NCI-H1417 (cell line): ENCODE measurements at places on chromosomes 2 and 18.

GRCh38 chr2:232873292-232873908 is 3.3 kb downstream of the SNORC start:
- no peak for DNase-seq

GRCh38 chr18:25102662-25103061 is 249.3 kb downstream of the ZNF521 start:
- DNase-seq, result no peak

- no peak for DNase-seq
Observed at GRCh38 chr18:28208268-28208667, 31.3 kb upstream of the CDH2 start.

DNA sequence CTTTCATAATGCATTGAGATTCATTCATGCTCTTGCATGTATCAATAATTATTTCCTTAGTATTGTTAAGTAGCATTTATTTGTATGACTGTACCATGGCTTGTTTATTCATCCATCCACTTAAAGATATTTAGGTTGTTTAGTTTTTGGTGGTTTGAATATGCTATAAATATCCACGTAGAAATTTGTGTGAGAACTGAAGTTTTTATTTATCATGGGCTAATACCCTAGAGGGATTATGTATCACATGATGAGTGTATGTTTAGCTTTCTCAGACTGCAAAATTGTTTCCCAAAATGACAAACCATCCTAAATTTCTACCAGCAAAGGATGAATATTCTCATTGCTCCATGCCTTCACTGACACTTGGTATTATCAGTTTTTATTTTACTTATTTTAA is 55.2 kb downstream of the CSRNP3 start:
- DNase-seq, result no peak

DNA sequence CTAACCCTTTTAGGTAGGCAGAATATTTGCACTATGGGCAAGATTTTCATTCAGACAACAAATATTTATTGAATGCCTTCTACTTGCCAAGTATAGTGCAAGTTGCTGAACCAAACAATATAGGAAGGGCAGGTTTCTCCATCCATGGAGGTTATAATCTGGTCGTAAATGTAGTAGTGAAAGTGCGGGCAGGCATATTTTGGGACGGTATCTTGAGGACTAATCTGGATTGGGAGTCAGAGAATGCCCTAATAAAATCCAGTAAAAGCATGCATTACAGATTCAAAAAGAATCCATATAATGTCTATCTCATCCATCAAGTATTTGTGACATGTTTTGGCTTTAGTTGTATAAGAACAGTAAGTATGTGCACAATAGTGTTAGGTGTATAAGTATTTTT is 1.7 kb upstream of the NDUFV2 start:
- no peak for DNase-seq

DNA sequence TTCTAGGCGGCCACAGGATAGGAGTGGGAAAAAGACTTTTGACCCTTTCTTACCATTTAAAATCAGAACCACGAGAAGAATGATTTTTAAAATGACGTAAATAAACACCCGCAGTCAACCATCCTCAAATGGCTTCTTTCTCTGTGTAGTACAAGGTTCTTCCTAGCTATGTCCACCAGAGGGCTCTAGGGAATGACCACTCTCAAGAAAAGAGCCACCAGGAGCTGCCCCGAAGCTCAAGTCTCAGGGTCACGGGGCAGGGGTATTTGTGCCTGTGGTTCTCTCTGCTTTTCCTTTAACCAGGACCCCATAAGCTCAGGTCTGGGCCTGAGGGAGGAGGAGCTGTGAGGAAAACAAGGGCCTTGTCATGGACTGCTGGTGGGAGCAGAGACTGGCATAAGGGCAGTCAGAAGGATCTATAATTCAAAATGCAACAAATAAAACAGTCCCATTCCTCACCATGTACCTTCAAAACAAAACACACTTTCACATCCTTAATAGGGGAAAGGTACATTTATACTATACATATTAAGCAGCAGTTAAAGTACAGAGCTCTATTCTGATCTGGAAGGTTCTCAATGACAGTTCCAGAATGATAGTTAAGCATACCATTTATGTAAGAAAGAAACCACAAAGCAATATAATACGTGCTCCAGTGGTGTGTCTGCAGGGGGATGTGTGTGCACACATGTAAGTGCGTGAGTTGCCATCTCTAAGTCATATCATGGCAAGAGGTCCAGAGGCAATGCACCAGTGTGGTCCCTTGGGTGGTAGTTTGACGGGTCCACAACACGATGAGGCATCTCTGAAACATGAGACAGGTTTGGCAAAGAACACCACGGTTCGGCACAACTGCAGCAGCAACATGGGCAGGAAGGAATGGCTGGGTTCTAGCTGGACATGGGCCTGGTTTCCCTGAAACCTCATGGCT is 18.6 kb downstream of the LYPD1 start:
- peak; percentile 40 for DNase-seq
